ENCODE measurements at places on chromosomes 11 and 22.

GRCh38 chr11:47606731-47607130 is 12.5 kb upstream of the C1QTNF4 start:
- no peak for DNase-seq

DNA sequence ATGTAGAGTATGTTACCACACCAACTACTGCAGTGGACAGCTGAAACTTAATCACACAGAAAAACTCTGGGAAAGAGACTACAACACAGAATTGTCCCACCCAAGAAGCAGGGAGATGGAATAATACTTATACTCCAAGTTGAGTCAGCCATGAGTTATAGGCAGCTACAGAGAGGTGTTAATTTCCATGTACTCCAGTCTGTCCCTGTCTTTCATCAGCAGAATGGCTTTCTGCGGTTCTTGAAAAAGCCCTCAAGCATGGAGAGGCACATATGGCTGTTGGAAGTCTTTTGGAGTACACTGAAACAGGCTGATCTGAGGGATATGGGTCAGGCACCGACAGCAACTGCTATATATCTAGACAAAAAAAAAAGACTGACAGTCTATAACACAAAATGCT is 219.5 kb downstream of the DLG2 start:
- no peak for DNase-seq

- no peak for DNase-seq
Measured at GRCh38 chr11:13008625-13009475, at the start of gene RASSF10. TSS of gene RASSF10 (plus strand) at chr11:13009316. CDS start at chr11:13009577, 261 bp downstream.

- DNase-seq, result no peak
Measured at GRCh38 chr11:118670063-118670462, 9.4 kb downstream of the TREH start.

GRCh38 chr11:116517584-116517983 is 255.2 kb downstream of the BUD13 start:
- DNase-seq, result no peak

GRCh38 chr11:6654281-6655019 is 1.2 kb downstream of the DCHS1 start:
- DNase-seq, result no peak

DNA sequence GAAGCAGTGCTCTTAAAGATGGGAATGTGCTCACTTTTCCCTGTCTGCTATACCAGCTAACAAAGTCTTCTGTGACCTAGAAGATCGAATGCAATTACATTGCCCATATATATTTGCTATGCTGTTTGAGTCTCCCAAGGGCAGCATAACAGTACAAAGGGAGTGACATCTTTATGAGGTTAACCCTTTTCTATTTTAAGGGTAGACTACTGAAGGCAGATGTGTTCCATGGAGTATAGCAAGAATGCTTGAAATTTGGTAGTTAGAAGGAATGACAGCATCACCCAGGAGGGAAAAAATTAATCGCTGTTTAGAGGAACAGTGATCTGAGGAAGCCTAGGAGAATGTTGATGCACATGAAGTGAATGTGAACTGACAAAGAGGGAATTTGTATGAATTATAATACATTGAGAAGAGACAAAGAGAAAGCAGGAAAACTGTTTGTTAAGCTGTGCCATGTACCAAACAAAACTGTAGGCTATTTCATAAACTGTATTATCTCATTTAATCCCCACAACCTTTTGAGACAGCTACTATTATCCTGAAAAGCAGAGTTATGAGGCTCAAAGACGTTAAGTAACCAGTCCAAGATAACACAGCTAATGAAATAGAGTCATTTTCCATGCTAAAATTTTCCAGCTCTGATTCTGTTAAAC is 13.0 kb downstream of the MAML2 start:
- no peak for DNase-seq

DNA sequence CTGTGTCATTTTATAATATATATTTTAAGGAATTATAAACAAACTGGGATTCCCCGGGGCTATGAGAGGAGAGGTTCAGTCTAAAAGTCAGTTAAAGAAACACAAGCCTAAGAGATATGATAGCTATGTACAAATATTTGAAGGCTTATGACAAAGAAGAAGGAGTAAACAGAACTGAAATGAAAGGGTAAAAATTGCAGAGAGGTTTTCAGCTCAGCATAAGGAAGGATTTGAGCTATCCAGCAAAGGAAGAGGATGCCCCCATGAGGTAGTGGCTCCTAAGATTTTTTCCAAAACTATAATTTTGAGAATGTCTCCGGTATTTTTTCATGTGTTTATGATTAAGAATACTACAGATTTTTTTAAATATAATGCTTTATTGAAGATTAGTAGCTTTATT is 57.9 kb upstream of the ANGPTL5 start:
- DNase-seq, result no peak

DNA sequence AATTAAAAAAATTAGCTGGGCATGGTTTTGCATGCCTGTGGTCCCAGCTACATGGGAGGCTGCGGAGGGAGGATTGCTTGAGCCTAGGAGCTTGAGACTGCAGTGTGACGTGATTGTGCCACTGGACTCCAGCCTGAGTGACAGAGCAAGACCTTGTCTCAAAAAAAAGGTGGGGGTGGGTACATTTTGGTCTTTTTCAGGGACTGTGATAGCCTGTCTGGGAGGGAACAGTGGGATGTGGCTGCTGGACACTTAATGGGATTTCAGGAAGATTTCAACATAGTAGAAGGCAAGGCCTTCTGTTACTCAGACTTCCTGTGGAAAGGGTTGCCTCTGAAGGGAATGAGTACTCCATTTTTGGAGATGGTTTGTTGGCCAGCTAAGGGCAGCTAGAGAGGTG is 40.6 kb downstream of the RELT start:
- no peak for DNase-seq

GRCh38 chr11:122273476-122274191 is 157.6 kb upstream of the BLID start:
- no peak for DNase-seq

All from CD4-positive, alpha-beta T cell treated with Interleukin-15 for 4 hours (primary cell).